Epithelial cell of proximal tubule (primary cell): ENCODE measurements at places on chromosomes 7 and 10.

- DNase-seq = no peak
These were observed 49.5 kb downstream of the BRI3 start for GRCh38 chr7:98330926-98331529.

- DNase-seq = no peak
These were observed 731 bp downstream of the CHCHD3 start for GRCh38 chr7:133081119-133081598.

DNA sequence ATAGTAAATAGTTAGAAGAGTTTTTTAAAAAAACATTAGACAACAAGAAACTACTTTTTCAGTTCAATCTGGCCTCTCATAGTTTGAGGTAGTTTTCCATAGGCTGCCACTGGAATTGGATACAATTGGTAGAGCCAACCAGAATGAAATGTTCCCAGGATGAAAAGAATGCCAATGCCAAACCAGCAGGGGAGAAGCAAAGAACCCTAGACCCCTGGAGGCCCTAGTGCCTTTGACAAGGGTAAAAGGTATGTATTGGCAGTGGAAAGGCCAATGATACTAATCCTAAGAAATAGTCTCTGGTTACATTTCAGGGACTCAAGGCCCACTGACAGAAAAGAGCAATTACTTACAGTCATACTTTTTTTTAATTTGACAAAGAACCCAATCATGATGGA, 77.4 kb upstream of the SEM1 start:
- no peak for DNase-seq

DNA sequence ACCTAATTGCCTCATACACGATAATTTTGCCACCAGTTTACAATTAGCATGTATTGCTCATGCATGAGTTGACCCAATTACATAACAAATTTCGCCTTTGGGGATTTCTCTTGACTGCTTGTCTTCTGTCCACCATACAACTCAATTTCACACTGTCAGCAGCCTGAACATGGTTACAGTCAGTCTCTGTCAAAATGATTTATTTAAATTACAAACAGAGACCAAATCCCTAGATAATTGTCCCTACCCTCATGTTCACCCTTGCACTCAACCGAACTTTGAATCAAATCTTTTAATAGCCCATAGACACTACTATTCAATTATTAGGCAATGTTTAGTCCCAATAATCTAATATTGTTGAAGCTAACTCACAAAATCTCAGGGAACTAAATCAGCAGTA, 59.7 kb upstream of the NEBL start:
- no peak for DNase-seq

DNA sequence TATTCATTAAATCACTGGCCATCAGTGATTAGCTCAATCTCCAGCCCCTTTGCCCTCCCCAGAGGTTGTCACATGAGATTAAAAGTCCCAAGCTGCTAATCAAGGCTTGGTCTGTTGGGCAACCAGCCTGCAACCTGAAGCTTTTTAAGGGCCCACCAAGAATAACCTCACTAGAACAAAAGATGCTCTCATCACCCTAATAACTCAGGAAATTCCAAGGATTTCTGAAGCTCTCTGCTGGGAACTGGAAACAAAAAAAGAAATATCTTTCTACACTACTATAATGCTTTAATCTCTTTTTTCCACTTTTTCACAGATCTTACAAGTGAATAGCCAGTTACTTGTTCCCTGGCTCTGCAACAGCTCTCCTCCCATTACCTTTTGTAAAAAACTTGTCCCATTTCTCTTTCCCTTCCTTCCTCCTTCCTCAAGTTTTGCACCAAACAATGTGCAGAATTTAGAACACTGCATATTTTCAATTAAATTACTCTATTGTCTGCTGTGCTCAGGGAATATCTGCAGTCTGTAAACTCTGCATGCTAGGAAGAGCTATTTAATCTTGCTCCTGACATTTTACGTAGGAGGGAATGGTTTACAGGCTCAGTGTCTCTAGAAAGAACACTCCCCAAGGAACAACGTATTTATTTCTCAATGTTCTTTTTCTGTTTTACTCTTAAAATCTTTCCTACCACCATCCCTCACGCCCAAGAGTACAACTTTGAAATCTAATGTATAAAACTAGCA, 169.1 kb downstream of the IMMP2L start:
- DNase-seq = no peak

- no peak for DNase-seq
These were observed 139.7 kb downstream of the ATE1 start for GRCh38 chr10:121788115-121788514.

GRCh38 chr10:29703271-29703670, 68.5 kb upstream of the SVIL start:
- DNase-seq = no peak

DNA sequence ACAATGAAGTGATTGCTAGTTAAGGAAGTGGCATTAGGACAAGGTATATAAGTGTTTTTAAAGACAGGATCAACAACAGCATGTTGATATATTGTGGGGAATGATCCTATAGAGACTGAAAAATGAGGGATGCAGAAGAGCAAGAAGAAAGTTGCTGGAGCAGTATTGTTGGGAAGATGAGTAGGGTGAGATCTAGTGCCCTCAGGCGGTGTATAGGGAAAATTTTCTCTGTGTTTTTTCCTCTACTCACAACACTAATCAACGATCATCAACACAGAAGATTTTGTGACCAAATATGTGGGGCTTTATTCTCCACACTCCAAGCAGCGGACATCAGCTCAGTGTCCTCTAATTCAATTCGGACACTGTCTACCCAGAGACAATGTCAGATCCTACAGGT, 9.6 kb upstream of the PTTG1IP2 start:
- DNase-seq = no peak

DNA sequence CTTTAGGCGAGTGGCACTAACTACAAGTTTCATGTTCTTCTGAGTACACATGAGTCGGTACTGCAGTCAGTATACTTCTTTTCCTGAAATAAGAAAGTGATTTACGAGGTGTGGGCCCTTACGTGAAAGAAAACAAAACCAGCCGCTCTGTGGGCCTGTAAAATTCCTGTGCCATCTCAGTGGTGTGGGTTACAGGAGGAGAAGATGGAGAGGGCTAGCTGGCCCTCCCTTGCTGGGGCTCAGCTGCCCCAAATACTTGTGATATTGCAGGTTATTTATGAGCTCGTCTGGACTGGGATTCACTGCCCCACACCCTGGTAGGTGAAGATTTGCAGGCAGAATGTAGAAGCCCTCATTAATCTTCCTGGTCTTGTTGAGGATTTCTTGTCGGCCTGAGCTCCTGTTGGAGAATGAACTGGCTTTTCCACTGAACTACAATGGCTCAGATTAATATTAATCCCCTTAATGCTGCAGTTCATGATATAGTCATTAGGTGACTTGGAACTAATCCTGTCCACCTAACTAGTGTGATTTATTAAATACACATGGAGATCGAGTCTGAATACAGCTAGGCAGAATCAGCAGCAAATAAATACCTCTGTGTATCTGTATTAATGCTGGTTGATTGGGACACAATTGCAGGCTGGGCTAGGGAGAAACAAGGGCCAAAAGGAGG, 68.0 kb downstream of the GBF1 start:
- no peak for DNase-seq

DNA sequence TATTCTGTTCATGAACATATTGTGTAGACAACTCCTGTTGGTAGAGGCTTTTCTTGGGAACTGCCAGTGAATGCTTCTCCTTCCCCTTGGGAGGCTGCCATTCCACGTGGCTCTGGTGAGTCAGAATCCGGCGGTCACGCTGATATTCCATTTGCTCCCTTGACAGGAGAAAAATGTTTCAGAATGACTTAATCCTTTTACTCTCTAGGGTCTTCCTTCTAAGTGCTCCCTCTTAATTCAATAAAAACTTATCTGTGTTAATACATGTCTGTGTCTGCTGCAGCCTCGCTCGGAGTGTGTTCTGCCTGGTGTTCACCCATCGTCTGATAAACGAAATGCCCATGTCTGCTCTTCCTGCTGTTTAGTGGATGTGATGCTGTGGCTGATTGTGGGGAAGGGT, 278.6 kb downstream of the ARHGAP12 start:
- no peak for DNase-seq

- no peak for DNase-seq
These were observed 167.3 kb upstream of the KLF14 start for GRCh38 chr7:130901209-130901783.
